Stimulated activated CD4-positive, alpha-beta T cell treated with anti-CD3 and anti-CD28 coated beads, Interleukin-1b, Interleukin-23, amount 100 ng/mL, for 24 hours (primary cell): ENCODE measurements at places on chromosomes 12 and 14.
A peak's percentile ranks its signal among the peaks of the same experiment; 100 is the strongest.

- DNase-seq: no peak
Measured at GRCh38 chr12:76556368-76556767, 3.2 kb downstream of the OSBPL8 start.

DNA sequence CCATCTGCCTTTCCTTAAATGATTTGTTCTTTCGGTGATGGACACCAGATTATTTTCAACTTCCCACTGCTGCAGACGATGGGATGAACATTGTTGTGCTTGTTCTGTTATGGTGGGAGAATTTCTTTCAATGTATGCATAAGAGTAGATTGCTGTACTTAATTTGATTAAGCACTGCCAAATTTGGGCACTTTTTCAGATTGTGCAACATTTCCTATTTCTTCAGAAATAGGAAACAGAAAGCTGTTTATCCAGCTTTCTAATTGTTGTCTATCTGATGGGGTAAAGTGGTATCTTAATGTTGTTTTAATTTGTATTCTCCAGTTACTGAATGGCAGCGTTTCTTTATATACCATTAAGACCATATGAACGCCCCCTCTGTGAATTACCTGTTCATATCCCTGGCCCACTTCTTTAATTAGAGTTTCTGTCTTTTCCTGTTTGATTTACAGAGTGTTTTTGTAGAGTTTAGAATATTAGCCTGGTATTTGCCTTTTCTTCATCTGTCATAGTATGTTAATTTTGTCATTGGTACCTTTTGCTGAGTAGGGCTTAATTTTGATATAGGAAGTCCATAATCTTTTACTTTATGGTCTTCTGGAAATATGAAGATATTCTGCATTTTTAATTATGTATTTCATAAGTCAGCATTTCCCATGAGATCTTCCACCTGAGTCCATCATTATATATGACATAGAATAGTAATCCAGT, 59.6 kb downstream of the DIP2B start:
- DNase-seq: no peak

- no peak for DNase-seq
Measured at GRCh38 chr14:74568380-74568649, 43.7 kb downstream of the LTBP2 start.

DNA sequence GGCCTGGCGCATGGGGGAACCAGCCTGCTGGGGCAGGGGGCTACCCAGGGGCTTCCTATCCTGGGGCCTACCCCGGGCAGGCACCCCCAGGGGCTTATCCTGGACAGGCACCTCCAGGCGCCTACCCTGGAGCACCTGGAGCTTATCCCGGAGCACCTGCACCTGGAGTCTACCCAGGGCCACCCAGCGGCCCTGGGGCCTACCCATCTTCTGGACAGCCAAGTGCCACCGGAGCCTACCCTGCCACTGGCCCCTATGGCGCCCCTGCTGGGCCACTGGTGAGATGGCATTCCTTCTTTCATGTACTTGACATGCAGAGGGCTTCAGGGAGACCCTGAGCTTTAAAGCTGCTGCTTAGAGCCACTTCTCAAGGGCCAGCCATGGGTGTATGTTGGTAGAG, 9.0 kb downstream of the LGALS3 start:
- DNase-seq: no peak

DNA sequence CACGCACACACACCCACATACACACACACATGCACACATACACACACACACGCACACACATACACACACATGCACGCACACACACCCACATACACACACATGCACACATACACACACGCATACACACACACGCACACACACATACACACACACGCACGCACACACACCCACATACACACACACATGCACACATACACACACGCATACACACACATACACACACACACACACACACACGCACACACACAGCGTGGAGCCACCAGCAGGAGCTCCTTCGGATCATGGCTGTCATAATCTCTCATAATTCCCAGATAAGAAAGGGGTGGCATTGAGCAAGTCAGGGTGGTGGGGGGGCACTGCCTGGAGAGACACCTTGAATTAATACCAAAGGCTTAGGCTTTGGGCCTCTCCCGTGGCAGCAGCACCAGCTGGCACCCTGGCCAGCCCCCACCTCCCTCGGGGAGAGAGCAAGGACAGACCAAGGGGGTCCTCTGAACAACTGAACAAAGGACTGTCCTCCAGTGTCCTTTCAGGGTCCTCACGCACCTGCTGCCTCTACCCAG, 21.9 kb downstream of the ANO2 start:
- DNase-seq: no peak

DNA sequence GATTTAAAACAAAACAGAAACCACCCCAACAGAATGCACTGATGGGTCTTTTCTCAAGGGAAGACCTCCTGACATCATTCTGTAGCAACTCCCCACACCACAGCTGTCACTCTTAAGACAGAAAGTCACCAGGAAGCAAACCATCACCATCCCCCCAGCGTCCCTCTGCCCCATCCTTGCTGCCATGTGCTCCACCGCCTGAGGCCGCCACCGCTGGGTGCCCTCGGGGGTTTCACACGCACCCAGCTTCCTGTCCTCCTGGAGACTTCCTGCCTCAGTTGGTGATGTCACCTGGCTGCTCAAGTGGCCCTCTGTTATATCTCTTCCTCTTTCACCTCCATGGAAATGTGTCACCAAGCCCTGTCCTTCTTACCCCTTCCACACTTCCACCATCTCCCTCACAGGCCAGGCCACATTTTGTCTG, 71.4 kb upstream of the GPR68 start:
- peak; percentile 38 for DNase-seq

- DNase-seq: no peak
Measured at GRCh38 chr14:77707355-77707723, 484 bp downstream of the ALKBH1 start.

GRCh38 chr12:57276935-57277563, 26.1 kb upstream of the STAC3 start:
- DNase-seq: no peak

DNA sequence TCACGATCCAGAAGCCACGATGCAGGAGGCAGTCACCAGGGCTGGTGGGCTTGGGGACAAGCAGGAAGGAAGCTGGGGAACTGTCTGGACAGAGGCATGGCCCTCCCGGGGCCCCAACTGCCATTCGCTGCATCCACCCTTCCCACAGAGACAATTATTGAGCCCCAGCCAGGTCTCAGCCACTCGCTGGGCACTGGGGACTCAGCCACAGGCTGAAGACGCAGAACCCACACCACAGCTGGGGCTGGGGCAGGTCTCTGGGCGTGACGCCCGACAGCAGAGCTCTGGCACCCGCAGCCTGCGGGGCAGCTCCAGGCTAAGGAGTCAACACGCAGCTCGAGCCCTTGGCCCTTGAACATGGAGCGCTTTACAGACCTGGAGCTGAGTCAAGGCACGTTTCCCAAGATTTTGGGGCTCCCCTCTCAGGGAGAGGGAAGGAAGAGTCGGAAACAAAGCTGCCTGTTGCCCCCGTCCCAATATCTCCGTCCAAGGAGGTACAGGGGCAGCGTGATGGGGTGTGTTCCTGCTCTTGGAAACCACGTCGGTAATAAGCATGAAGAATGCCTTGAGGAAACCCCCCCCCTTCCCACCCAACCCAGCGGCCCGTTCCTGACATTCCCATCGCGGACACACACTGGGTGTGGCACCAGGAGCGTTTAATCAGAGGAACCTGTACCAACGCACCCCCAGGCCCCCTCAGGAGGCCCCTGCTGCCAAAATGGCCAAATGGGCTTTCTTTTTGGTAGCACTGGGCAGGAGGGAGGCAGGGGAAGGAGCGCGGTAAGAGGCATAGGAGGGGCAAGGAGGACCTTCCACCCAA, 6.7 kb downstream of the RIMBP2 start:
- no peak for DNase-seq

GRCh38 chr14:103199124-103199523, 75.9 kb downstream of the TNFAIP2 start:
- DNase-seq: no peak

GRCh38 chr12:26466726-26467125, 271.4 kb downstream of the SSPN start:
- no peak for DNase-seq

DNA sequence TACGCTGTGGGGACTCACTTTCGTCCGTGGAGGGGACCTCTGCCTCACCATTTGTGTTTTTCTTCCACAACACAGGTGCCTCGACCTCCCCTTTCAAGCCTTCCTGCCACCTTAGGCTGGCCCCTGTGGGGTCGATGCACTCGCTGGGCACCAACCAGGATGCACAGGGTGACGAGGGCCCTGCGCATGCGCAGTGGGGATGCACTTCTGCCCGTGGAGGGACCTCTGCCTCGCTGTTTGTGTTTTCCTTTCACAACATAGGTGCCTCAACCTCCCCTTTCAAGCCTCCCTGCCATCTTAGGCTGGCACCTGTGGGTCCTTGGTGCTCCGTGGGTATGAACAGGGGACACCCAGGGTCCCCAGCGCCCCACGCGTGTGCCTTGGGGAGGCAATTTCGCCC, 356.8 kb downstream of the ALG10 start:
- DNase-seq: no peak

GRCh38 chr12:95151821-95152220, 65.4 kb downstream of the FGD6 start:
- DNase-seq: no peak

DNA sequence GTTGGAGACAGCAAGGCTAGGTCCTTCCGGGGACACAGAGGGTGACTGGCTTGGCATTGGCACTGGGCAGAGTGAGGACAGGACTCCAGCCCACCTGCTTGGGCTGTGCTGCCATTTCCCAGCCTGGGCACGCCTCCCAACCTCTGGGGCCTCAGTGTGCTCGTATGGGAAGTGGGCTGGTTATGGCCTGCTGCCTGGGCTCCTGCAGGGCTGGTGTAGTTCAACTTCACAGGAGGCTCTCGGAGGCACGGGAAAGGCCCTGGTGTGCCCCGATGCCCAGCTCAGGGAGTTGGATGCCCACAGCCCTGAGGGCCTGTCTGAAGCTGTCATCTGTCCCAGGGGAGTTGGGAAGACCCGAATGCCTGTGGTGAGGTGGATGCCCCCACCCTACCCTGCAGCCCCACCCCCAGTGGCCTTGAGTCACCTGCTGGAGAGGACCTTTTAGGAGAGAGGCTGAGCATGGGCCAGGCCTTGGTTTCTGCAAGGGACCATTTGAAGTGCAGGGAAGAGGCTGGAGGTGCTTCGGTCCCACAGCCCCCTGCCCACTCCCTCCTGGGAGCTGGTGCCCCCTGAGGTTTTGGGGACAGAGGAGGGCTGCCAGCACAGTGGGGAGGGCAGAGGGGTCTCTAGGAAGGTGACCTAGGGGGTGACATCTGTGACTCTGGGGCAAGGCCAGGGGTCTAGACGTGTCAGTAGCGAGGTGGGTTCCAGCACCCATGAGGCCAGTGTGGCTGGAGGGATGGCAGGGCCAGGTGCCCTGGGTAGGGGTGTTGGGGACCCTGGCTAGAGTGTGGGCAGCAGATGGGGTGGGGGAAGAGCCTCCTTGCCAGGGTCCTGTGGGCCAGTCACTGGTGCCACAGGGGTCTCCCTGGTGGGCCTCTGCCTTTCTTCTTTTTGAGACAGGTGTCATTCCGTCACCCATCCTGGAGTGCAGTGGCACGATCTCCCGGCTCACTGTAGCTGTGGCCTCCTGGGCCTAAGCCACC, 9.1 kb downstream of the ULK1 start:
- DNase-seq: no peak

GRCh38 chr14:100605706-100606686, 18.8 kb upstream of the BEGAIN start:
- DNase-seq: no peak

DNA sequence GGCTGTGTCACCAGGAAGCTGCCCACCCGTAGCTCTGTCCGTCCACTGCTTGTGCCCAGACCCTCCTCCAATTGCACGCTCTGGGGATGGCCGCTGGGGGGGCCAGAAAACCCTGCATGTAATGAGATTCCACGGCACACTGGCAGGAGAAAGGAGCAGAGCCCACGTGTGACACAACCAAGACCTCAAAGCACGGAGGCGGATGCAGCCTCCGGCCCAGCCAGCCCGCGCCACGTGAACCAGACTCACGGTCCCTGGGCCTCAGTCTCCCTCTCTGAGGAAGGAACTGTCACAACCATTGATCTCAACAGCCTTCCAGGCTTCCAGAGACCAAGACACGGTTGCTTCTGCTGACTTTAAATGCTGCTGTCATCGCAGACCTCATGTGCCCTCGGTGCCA, 14.4 kb downstream of the ANHX start:
- no peak for DNase-seq

- no peak for DNase-seq
Measured at GRCh38 chr12:62604373-62604772, 137.7 kb downstream of the MON2 start.

DNA sequence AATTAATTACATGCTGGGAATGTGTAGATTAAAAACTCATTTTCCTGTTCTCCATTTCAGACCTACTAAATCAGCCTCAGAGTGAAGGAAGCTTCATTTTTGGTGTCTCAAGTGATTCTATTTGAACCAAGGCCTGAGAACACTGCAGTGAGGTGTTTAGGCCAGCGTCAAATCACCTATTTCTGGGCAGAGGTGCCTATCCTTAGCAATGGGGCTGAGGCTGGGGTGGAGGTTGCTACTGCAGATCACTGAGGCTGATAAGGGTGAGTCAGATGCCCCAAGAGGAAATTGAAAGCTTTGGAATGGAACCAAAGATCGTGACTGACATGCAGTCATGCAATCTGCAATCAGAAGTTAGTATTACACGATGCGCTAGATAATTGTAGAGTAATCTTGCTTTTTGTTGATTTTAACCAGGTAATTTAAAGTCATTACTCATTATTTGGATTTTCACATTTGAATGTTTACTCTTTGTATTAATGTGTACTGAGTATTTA, 4.4 kb downstream of the TXNRD1 start:
- DNase-seq: peak; percentile 48

GRCh38 chr12:52006726-52007157, at the start of gene TAMALIN:
TAMALIN (plus strand) TSS chr12:52006946; CDS start chr12:52007020, 74 bp downstream.
- peak; percentile 40 for DNase-seq

GRCh38 chr14:35047976-35048513, 2.0 kb downstream of the FAM177A1 start:
- no peak for DNase-seq
